Cardiac septum (tissue), 1 donor: ENCODE measurements at places on chromosomes 12 and 14.

GRCh38 chr14:105251920-105252319 lies 3.6 kb downstream of the BTBD6 start:
- DNase-seq, result no peak

DNA sequence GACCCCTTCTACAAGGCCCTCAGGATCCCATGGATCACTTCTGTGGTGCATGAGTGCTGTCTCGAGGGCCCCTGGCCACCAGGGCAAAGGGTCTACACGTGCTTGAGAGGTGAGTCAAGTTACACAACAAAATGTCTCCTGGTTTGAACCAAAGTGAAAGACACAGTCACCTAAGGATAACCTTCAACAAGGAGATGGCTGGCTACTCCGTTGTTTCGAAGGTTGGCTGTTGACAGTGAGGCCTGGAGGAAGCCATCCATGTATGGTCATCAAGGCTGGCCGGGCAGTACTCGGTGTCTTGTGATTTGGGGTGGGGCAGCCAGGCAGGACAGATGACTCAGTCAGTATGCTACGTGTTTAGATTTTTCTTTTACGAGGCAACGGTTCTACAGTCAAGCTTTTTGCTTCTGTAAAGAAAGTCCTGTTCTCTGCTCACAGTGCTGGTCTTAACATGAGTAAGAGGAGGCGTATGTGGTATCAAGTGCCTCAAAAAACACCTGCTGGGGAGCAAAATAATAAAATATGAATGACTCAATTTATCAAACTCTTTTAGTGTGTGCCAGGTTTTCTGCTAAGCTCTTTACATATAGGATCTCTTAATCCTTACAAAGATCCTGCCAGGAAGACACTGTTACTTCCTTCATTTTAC lies 18.0 kb upstream of the NT5DC3 start:
- no peak for DNase-seq

- DNase-seq, result no peak
Observed at GRCh38 chr14:20295067-20295466, 10.7 kb downstream of the TTC5 start.

DNA sequence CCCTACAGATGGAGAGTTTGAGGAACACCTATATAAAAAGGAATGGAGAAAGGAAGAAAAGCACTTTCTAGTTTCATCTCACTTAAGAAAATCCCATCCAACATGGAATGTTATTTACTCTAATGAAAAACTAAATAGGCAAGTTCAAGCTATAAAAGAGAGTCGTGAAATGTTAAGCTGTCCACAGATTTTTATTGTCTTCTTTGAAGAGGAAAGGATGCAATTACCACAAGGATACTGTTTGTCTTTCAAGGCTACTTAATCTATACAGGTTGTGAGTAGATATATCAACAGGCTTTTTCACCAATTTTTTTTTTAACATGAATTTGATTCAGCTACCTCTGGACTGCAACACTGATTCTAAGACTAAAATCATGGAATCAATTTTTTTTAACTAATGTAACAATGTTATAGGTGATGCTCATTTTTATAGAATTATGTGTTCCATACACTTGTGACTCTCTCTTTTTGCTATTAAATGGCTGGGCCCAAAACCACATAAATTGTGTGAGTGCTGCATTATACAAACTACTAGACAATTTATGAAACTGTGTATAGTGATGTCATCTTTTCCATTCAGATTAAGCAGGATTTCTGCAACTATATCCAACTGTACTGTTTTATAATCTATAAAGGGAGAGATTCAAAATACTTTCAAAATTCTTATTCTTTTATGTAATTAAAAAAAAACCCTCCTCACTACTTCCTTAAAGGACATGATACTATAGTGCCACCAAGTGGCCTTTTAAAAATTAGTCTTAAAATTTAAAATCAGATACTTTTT lies 26.8 kb upstream of the BMAL2 start:
- no peak for DNase-seq

- DNase-seq, result no peak
Observed at GRCh38 chr14:34538871-34539406, 562 bp downstream of the EAPP start.

GRCh38 chr14:31457665-31458659 lies 656 bp upstream of the DTD2 start:
- no peak for DNase-seq

DNA sequence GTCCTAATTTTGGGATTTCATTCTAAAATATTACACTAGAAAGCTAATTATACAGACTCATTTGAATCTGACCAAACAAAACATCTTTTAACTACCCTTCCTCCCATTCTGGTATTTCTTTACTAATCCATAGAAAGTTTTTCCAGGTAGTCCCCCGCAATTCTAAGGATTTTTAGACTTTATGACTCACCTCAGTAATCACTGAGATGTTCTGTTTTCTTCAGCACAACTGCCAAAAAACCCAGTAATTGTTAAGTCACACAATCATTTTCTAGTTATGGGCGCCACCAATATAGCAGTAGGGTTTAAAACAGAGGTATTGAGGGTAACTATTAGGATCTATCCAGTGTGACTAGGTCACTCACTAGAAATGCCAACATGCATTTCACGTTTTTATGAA lies 1.6 kb upstream of the ARID4A start:
- no peak for DNase-seq

GRCh38 chr12:133264173-133264572 lies 28.5 kb upstream of the ANHX start:
- DNase-seq, result no peak

DNA sequence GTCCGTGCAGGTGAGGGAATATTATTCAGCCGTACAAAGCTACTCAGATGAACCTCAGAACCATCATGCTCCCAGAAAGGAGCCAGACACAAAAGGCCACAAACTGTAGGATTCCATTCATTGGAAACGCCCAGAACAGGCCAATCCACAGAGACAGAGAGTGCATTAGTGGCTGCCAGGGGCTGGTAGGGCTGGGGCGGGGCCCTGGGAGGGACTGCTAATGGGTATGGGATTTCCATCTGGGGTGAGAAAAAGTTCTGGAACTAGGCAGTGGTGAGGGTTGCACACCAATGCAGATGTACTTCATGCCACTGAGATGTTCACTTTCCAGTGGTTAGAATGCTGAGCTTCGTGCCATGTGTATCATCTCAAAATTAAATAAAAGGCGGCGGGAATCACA lies 101.1 kb downstream of the RFLNA start:
- no peak for DNase-seq

- no peak for DNase-seq
Observed at GRCh38 chr12:1591543-1591942, 2.8 kb downstream of the FBXL14 start.

DNA sequence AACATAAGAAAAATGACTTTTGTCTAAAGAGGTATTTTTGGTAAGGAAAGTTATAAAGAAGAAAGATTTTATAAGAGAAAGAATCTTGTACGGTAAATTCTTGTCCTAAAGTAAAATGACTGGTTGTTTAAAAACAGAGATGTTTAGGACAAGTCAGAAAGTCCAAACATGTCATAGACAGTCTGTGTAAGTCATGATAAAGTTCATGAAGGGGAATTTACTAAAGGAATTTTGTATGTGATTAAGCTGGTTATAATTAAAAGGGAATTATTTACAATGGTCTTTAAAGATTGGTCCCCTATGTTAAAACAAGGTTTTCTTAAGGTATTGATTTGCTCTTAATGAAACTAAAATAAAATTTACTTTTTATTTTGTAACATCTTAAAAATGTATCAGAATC lies 269.4 kb upstream of the CCDC196 start:
- DNase-seq, result no peak
